ENCODE measurements at places on chromosomes 12 and 14.

- no peak for DNase-seq
Observed at GRCh38 chr12:123351349-123351748, 13.3 kb downstream of the SBNO1 start.

GRCh38 chr12:14314801-14315200 is 50.7 kb upstream of the ATF7IP start:
- DNase-seq = no peak

- no peak for DNase-seq
Observed at GRCh38 chr12:94745562-94745961, 95.2 kb upstream of the TMCC3 start.

DNA sequence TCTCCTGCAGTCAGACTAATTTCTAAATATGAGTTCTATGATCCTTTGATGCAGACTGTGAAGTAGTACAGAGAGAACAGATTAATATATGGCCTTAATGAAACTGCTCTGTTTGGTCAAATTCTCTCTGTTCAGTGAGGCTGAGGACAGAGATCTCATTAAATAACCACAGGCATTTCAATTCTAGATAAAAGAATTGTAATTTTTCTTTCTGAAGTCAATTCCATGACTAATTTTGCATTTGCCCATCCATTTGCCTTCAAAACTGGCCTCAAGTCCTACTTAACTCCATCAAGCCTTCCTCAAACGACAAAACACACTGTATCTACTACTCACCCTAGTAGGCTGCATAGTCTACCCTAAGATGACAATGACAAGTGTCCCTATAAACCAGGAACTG is 67.1 kb downstream of the DUSP16 start:
- DNase-seq = no peak

- DNase-seq = no peak
Observed at GRCh38 chr14:31592122-31592521, 30.9 kb downstream of the NUBPL start.

- no peak for DNase-seq
Observed at GRCh38 chr14:73878436-73878835, 8.2 kb upstream of the ZNF410 start.

GRCh38 chr12:11542599-11542998 is 106.9 kb upstream of the ETV6 start:
- DNase-seq = no peak

DNA sequence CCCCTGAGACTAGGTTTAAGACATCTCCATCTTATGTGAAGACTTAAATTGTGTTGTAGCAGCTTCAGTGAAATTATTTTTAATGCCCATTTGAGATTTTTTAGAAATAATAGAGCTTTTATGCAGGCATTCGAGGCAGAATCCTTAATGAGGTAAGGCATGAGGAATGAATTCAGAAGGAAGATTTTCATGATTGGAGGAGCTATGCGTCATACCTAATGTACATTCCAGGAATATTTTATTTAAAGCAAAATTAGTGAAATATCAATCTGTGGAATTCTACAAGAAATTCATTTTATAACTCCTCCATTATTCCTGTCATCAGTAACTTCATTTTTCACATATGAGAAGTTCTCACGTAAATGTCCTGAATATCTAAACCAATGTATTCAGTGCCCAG is 36.0 kb upstream of the GARIN6 start:
- no peak for DNase-seq

GRCh38 chr14:94407906-94408305 is 19.5 kb upstream of the SERPINA1 start:
- no peak for DNase-seq

DNA sequence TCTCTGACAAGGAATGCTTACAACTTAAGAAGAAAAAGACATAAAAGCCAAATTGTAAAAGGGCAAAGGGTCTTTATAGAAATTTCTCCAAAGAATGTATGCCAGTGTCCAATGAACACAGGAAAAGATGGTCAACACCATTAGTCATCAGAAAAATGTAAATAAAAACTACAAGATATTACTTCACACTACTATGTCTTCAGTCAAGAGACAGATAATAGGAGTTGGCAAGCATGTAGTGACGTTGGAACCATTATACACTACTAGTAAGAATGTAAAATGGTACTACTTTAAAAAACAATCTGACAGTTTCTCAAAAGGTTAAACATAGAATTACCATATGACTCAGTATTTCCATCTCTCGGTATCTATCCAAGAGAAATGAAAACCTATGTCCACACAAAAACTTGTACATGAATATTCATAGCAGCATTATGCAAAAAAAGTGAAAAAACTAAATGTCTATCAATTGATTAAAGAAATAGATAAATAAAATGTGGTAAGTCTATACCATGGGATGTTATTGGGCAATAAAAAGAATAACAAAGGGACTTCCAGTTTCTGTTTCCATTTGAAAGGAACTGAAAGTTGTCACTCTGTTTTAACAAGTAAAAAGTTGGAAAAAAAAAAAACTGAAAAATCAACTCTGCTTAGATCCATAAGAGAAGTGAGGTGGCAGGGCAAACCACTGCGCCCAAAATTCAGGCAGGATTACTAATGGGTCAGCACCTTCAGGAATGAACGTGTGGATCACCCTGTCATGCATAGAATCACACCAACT is 69.8 kb downstream of the ALG10B start:
- no peak for DNase-seq

DNA sequence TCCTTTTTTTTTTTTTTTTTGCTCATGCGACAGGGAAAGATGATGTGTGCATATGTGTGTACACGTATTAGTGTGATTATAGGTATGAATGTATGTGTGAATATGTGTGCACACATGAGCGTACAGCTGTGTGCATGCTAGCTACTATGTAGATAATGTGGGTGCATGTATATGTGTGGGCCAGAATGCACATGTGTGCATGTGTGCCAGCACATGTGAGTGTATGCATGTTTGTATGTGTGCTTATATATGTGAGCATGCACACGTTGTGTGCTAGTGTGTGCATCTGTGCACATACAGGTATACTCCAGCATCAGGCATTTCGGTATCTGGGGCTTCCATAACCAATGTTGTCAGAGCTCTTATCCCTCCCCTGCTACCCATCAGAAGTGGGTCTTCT is 541.1 kb downstream of the AACS start:
- DNase-seq = no peak

GRCh38 chr12:114681116-114681871 is 2.7 kb downstream of the TBX3 start:
- no peak for DNase-seq

DNA sequence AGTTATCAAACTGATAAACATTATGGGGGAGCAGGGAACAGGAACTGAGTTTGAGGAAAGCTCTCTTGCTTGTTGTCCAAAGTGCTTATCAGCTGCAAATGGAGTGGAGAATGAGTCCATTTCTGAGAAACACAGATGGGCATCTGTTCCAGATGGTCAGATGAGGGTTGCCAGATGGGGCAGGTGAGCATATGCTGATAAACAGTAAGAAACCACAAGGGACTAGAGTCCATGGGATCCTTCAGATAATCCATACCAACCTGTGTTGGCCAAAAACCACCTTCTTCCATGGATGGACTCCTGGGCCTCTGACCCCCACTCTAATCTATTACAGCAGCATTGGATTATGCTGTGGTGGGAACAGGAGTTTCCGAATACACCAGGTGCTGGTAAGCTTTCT is 38.3 kb downstream of the GNS start:
- no peak for DNase-seq

DNA sequence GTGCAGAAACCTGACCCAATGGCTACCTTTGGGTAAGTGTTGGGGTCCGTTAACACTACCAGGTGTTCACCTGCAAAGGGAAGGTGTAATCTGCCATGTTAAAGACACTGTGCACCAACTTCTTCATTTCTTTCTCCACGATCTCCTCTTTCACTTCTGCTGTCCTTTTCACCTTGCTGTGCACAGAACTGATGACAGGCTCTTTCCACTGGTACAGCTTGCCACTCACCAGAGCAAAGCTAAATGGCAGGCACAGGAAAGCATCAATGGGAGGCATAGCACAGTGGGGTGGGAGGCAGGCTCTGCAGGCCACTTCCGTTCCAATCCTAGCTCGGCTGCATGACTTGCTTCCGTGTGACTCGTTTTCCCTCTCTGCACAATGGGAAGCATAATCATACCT is 2.6 kb upstream of the C12orf76 start:
- DNase-seq = no peak

DNA sequence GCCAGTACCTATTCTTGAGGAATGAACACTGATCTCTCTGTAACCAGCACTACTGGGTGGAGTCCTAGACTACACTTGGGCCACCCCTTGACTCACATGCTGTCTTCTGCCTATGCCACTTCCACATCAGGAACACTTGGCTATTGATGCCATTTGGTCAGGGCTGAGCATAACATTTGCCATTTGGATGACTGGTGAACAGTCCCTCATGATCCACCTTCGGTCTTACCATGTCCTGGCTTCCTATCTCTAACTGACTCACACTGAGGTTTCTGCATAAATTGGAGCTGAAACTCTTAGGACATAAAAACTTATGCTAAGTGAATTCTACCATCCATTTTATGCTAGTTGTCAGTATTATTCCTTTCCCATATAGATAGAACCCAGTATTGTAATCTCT is 91.7 kb upstream of the PELI2 start:
- DNase-seq = no peak

DNA sequence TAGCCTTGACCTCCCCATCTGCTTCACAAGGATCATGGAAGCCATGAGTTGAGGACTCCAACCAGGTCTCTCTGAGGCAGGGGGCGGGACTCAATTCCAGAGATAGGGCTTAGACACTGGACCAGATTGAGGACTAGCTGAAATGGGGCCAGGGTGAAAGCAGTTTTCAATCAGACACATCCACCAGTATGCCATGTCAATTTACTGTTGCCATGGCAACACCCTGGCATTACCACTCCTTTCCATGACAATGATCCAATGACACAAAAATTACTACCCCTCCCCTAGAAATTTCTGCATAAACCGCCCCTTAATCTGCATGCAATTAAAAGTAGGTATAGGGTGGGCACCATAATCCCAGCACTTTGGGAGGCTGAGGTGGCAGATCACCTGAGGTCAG is 18.6 kb upstream of the DCAF5 start:
- DNase-seq = no peak

DNA sequence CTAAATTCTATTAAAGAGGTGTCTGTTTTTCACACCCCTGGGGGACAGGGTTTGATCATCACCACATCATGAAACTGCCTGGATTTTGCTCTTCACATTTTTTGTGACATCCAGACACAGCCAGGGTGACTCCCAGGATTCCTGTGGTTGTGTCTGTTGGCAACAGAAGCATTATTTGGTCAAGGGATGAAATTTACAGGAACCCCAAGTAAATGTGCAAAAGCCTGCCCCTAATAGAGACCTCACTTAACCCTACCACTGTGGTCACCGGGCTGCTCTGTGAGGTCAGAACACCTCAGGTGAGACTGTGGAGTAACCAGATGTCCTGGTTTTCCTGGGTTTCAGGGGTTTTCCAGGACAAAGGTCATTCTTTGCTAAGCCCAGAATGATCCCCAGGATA is 103.8 kb downstream of the DAD1 start:
- no peak for DNase-seq

DNA sequence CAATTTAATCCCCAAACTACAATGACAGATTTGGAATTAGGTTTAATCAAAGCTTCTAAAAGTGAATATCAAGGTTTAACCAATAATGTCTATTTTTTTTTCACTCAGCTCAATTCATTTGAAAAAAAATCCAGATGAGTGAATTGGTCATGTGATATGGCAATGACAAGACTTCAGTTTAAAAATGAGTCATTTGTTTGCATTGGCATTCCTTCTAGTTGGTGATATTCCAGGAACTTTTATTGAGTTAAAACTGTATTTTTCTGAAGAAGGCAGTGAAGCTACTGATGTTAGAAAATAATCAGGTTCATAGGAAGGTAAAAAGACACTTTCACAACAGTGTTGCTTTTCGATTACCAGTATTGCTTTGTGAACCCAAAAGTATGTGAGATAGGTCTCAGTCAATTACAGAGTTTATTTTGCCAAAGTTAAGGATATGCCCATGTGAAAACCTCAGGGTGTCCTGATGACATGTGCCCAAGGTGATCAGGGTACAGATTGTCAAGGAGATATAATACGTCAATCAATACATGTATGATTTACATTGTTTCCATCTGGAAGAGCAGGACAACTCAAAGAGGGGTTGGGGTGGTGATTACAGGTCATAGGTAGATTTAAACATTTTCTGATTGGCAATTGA is 1214.9 kb downstream of the GALC start:
- no peak for DNase-seq

DNA sequence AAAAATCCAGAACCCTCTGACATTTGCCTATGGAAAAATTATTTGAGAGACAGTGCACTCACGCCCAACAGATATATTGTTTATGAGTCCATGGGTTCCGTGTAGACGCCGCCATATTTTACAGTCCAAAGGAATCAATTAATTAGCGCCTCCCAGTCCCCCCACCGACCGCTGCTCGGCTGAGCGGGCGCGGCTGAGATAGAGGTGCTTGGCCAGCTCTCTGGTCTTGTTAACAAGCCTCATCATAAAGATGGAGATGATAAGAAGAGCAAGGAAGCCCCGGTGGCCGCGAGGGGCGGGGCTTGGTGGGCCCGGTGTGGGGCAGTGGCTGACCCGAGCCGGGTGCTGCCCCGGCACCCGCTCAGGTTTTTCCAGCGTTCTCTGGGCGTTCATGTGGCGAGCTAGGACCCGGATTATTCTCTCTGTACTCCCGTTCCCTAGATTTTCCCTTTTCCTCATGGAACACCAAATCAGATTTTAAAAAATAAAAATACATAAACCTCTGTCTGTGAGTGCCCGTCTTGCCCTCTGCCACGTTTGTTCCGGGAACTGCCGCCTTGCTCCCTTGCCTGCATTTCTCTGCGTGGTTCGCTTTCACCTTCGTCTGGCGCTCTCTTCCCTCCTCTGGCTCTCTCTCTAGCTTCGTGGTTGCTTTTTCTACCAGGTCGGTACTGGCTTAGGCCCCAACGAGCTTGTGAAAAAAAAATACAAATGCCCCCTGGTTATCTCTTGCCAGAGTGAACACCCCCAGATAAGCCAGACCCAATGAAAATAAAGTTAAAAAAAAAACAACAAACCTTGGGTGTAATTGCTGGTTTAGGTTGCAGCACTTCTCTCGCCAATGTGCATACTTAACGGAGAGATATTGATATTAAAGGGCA is 9.0 kb downstream of the HOXC12 start:
- DNase-seq = no peak

DNA sequence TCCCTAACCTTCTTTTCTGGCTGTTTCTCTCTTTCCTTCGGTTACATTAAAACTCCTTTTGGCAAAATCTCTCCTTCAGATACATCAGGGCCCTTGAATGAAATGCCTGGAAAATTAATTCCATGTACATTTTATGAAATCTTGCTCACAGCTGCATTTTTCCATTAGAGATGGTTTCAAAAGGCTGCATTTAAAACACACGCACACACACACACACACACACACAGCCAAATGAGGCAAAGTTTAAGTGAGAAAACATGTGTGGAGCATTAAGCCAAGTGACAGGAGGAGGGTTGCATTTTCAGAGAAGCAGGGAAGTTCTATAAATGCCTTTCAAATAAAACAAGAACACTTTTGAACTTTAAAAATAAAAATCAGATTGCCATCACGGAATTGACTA is 216.4 kb downstream of the LRIG3 start:
- DNase-seq = no peak

GRCh38 chr12:118025168-118025567 is 8.7 kb downstream of the RFC5 start:
- DNase-seq = no peak
